ENCODE measurements at places on chromosomes 11 and 22.

DNA sequence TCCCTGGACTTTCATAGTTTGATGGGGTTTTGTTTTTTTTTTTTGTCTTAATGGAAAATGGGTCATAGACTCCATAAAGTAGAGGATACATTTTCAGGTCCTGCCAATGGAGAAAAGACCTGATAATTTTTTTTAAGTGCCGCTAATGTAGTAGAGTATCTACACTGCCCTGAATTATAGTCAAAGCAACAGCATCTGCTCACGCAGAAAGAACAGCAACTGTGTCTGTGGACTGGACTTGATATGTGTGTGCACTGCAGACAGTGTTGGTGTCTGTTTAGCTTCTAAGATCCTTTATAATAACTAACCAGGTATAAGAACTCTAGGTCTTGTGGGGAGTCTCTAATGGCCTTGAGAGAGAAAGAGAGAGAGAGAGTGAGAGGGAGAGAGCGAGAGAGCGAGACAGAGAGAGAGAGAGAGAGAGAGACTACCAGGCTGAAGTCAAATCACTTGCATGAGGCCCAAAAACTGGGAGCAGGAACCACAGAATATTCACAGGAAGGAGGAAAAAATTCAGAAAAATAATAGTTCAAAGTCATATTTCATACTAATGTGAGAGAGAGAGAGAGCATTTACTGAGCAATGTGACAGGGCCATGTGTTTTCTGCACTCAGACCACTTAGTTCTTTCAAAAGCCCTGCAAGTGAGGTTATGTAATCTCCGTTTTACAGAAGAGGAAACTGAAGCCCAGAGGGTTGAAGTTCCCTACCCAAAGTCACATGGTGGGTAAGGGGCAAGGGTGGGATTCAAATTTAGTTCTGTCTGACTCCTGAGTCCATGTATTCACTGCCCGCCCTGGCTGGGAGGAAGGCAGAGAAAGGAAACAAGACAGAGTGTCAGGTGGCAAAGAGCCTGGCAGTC is 8.6 kb upstream of the MIAT start:
- DNase-seq, result no peak

DNA sequence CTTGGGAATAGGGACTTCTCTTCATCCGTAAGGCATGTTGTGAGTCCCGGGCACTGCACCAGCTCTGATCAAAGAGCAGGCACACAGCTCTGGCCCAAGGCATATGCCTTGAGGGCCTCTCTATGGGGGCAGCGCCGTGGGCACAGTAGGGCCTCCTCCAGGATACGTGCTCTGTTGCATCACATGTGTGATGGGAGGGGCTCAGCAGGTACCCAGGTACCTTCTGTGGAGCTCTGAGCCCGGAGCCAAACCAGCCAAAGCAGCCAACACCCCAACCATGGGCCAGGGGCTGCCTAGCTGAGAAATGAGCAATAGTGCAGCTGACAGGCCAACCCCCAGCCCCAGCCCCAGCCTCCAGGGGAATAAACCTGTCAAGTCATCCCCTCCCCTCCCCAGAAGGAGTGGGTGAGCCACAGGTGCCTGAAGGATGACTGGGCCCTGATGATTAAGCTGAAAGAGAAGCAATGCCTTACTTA is 79.7 kb upstream of the SHISAL1 start:
- DNase-seq, result no peak

- peak; percentile 40 for DNase-seq
Observed at GRCh38 chr11:19800714-19801519, 88.3 kb downstream of the NAV2 start.

GRCh38 chr22:30150212-30150611 is 69.9 kb downstream of the HORMAD2 start:
- DNase-seq, result no peak

- DNase-seq, result no peak
Observed at GRCh38 chr11:62726156-62726914, 922 bp downstream of the HNRNPUL2 start.

DNA sequence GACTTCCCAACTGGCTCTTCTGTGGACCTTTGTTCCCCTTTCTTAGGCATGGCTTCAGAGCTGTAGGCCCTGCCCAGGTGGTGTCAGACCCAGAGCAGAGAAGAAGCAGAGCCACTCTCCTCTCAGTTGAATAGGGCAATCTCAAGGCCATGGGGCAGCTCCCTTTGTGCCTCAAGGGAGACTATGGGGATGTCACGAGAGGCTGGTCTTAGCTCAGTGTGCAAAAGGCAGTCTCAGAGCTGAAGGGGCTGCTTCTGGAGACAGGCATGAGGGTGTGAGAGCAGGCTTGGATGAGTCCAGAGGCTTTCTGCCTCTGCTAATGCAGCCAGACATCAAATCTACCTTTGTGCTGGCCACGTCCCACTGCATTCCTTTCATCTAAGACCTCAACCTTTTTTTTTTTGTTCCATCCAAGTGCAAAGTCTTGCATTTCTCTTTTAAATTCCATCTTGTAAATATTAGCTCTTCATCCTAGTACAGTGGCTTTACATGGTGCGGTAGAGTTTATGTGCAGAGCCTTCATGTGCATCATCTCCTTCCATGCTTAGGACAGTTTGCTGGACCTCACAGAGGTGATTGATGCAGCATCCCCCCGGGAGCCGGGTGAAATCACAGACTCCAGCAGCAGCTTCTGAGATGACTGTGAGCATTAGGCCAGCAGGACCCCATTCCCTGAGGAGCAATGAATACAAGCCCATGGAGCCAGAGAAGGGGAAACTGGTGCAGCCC is 34.2 kb upstream of the FCHSD2 start:
- DNase-seq, result no peak

DNA sequence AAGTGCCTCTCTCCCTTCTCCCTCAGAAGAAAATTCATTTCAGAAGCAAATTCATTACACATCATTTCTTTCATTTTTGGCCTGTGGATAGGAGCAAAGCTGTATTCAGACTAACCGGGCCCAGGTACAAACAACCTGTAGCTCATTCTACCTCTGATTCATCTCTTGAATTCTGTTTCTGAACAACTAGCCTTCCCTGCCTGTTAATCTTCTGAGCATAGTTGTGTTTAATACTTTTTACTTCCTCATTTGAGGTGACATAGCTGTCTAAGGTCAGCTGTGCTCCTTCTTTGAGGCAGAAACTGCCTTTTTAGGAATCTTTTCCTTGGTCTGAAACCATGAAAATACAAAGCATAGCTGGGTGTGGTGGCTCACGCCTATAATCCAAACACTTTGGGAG is 12.6 kb upstream of the IL18BP start:
- no peak for DNase-seq

DNA sequence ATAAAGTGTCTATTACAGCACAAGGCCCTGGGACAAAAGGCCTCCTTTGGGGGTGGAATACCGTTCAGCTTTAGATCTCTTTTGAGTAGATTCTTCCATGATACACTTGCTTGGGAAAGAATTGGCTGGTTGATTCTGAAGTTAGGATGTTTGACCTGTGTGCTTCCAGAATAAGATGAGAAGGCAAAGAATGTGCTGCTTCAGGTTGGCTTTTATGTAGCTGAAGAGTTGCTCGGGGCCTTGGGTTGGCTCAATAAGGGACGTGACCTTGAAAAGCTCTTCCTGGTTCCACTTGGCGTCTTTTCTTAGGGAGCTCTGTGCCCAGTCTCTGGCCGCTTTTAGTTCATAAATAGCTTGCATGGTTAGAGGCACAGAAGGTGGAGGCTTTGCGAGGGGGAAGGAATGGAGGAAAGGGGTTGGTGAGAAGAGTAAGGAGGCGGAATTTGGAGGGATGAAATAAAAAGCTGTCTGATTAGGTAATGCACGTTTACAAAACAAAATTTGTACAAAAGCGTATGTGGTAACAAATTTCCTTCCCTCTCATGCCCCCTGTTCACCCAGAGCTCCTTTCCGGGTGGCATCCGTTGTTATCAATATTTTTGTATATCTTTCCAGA is 4.2 kb upstream of the SORL1-AS1 start:
- DNase-seq, result no peak

GRCh38 chr11:116644201-116644940 is 128.4 kb downstream of the BUD13 start:
- no peak for DNase-seq

DNA sequence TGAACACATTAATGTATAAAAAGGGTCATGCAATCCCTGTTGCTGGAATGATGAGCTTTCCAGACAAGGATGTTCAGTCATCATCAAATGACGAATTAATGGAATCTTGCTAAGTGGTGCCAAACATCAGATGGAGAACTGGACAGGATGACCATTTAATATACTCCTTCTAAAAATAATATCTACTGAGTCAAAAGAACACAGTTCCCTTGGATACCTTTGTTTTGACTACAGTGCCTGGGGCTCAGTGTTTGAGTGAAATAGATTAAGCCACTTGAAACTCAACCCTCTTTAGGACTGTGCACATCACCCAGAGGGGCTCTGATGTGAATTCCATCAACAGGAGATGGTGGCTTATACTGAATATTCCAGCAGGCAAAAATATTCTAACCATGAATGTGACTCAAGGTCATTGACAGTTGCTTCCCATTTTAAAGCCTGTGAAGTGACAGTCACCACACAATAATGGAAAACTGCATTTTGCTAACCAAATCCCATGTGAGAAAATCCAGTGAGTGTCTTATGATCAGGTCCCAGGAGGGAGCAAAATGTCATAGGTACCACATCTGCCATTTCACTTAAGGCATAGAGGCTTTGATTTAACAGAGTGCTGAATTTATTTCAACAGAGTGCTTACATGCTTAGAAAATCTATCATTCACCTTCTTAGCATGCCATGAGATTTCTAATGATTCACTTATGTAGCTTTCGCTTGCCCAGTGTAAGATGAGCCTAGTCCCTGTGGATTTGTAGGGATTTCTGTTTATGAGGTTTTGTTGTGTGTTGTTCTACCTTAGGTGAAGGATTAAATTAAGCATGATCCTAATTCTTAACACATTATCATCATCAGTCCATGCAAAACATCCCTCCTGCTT is 41.3 kb upstream of the SLN start:
- no peak for DNase-seq

DNA sequence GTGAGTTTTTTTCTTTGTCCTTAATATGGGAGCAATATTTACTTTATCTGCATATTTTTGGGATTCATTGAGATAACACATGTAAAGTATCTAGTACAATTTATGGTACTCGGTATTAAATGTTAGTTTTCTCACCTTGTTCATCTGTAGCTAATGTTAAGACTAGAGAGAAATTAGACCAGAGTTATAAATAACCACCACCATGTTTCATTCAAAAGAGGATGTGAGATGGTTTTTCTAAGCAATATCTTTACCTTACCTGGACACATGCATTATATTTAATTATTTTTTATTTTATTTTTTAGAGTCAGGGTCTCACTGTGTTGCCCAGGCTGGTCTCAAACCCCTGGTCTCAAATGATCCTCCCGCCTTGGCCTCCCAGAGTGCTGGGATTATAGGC is 18.4 kb downstream of the ARHGAP42 start:
- DNase-seq, result no peak

GRCh38 chr11:94635072-94635471 is 67.9 kb downstream of the PIWIL4 start:
- no peak for DNase-seq

- DNase-seq, result peak; percentile 66
Observed at GRCh38 chr22:40668611-40669411, 10.5 kb upstream of the MCHR1 start.

DNA sequence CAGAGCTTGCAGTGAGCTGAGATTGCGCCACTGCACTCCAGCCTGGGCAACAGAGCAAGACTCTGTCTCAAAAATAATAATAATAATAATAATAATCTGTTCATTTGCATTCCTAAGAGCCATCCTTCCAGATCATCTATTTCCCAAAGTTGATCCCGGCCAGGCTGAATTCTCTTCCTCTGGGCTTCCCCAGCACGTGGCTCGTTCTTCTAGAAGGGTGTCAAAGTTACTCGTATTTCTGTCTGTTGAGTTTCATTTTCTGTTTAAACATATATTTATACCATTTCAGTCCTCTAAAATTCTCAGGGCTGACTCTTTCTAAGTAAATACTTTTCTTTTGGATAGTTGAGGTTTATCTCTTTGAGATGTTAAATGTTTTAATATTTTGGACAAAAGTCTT is 4.8 kb upstream of the JHY start:
- no peak for DNase-seq

GRCh38 chr11:99098258-99098657 is 77.5 kb downstream of the CNTN5 start:
- no peak for DNase-seq

DNA sequence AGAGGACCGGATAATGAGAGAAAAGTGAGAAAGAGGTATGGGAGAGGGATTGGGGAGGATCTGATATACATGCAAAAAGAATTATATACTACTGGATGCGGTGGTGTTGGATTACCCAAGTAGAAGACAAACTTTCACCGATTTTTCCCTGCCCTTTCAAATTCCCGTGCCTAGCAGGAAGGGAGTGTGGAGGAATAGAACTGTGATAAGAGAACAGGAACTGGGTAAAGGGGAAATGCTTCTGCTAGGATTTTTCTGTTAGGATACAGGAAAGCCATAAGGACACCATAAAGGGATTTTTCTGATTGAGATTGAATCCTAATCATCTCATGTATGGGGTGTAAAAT is 480 bp upstream of the MTMR2 start:
- DNase-seq, result peak; percentile 75

- no peak for DNase-seq
Observed at GRCh38 chr11:126829716-126830115, 170.9 kb downstream of the KIRREL3 start.

DNA sequence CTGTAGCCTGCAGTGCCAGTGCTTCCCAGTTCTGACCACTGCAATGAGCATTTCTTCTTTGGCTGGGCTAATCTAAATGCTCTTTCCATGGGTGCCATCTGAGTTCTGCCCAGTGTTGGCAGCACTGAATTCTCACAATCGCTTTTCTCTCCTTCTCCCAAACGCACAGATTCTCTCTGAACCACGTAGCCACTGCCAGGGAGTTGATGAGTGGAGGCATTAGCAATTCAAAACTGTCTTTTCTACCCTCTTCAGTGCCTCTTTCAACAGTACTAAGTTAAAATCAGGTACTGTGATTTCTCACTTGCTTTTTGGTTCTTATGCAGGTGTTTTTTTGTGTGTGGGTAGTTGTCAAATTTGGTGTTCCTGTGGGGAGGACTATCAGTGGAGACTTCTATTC is 745.0 kb upstream of the ANO5 start:
- DNase-seq, result no peak

- no peak for DNase-seq
Observed at GRCh38 chr11:118212781-118213191, 12.0 kb downstream of the JAML start.

DNA sequence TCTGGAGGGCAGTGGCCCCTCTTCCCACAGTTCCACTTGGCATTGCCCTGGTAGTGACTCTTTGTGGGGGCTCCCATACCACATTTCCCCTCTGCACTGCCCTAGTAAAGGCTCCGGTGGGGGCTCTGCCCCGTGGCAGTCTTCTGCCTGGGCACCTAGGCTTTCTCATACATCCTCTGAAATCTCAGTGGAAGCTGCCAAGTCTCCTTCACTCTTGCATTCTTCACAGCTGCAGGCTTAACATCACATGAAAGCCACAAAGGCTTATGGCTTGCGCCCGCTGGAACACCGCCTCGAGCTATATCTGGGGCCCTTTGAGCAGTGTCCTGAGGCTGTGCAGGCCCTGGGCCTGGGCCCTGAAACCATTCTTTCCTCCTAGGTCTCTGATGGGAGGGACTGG is 25.3 kb downstream of the PLEKHB1 start:
- DNase-seq, result peak; percentile 43

- peak; percentile 68 for DNase-seq
Observed at GRCh38 chr22:33000342-33001280, 57.6 kb downstream of the SYN3 start.

All from trophoblast cell (in vitro differentiated cells and primary cell).